ENCODE measurements at places on chromosomes 11 and 22. TPM values are rescaled to one million over a fixed set of nuclear protein-coding genes. Genes with fewer than 3 reads are reported as not detected.

DNA sequence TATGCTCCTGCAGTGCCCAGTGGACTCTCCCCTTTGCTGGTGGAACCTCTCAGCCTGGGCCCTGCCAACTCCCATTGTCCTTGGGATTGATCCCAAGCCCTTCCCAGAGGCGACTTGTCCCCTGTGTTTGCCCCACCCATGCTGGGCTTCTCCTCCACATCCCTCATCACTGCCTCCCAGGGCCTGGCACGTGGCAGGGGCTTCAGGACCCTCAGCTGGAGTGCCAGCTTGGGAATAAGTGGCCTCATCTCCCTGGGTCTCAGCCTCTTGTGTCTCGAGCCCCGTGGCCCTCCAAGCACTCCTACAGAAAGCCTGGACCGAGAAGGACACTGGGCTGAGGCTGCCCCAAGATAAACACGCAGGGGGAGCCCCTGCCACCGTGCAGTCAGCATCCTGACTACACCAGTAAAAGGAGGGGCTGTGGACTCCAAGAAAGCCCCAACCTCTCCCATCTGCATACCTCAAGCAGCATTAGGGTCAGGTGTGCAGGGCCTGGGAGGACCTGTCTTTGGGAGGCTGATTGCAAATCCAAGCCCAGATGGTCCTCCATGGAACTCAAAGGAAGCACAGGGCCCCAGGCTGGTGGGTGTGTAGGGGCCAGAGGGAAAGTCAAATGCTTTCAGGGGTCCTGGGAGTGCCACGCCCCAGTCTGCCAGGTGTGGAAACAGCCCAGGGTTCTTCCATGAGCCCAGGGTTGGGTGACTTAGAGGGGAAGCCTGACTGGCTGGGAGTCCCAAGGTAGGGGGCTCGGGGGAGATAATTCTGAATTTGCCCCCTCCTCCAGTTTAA lies 9.5 kb upstream of the GNAZ start:
- no peak for DNase-seq

GRCh38 chr22:17783773-17784480 lies 9.7 kb upstream of the BID start:
- DNase-seq, result no peak

DNA sequence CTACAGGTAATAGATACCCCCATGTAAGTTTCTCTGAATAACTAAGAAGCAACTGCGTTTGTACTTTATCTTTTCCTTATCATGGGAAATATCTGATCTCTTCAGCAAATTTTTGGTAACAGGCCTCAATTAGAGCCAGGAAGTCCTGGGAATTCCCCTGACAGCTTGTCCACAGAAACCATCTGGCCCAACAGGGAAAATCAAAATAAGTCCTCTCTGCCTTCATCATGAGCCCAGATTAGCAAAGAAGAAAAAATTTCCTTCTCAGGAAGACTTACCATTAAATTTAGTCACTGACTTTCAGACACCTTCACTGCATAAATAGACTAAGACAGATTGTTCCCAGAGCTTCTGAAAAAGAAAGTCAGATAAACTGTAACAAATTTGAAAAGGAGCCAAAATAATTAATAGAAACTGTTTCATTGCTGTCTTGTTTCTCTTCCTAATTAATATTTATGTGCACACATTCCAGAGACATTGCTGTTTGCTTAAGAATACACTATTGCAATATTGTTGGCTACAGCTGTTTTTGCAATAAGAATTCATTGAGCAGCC lies 278.1 kb upstream of the FAT3 start:
- DNase-seq, result peak; percentile 29

- DNase-seq, result no peak
These were observed 48.6 kb downstream of the PISD start for GRCh38 chr22:31613286-31613903.

DNA sequence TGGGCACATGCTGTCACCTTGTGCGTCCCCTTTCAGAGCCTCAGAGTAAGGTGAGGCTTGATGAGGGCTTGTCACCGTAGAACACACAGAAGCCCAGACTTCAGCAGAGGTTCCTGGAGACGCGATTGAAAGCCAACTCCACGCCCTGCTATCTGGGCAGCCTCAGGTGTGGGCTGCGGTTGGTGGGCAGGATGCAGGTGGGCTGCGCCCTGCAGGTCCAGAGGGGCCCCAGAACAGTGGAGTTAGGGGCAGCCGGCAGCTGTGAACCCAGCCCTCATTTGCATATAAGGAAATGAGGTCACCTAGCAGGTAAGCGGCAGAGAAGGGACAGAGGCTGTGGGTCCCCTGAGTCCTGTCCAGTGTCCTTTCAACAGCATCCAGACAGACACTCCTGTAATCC lies 15.4 kb downstream of the PHLDA2 start:
- DNase-seq, result no peak

Gene MFRP
- 0.25 TPM for total RNA-seq

DNA sequence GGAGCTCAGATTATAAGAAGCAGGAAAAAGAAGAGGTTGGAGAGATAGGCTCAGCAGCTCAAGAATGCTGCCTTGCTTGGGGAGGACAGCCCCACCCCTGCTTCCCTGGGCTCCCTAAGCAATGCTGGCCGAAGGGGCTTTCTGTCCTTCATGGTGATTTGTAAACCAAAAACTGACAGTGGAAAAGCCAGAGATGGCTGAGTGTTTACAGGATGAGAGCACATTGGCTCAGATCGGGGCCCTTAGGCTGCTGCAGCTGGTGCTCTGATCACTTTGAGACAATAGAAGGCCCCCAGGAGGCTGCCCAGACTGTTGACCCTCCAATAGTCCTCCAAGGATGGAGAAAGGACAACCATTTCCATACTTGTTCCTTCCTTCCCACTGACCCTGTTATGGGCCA lies 28.8 kb upstream of the AMOTL1 start:
- no peak for DNase-seq
